PC-3 (cell line): ENCODE measurements at places on chromosomes 2 and 18. TPM values are rescaled to one million over a fixed set of nuclear protein-coding genes. Genes with fewer than 3 reads are reported as not detected.

GRCh38 chr2:30503695-30504052 lies 56.6 kb downstream of the LCLAT1 start:
- no peak for DNase-seq

Gene ANKRD62
- total RNA-seq: not detected in 2 replicates

- DNase-seq: peak; percentile 99
These were observed 9.8 kb downstream of the MALL start for GRCh38 chr2:110105608-110106467.

DNA sequence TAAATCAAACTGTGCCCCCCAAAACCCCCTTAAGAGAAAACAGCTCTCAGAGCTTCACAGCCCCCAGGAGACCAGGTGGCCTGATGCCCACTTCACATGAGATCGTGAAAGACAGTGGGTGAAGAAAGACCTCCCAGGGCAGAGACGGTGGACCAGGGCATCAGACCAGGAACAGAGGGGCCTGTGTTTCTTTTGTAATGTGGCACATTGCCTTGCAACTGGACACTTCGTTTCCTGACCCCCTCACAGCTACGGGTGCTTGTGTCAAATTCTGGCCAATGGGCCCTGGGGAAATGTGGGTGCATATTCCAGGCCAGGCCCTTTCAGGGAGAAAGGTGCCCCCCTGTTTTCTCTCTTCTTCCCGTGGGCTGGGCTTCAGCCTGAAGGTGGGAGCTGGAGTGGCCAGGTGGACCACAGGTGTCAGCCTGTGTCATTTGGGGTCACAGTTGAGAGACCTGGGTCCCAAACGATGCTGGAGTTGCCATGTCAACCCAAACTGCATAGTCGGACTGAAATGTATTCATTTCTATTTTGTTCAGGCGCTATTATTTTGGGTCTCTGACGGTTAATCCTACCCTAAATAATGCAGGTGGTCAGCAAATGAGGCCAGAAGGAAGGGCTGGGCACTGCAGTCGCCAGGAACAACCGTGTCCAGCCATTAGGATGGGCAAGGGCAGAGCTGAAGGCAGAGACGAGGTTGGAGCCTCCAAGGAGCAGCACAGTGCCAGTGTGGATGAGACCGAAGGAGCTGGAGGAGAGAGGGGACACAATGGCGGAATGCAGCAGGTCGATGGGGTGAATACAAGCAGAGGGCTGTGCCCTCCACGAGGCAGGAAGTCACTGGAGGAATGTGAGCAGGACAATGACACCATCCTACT lies 338.2 kb downstream of the EIPR1 start:
- no peak for DNase-seq

DNA sequence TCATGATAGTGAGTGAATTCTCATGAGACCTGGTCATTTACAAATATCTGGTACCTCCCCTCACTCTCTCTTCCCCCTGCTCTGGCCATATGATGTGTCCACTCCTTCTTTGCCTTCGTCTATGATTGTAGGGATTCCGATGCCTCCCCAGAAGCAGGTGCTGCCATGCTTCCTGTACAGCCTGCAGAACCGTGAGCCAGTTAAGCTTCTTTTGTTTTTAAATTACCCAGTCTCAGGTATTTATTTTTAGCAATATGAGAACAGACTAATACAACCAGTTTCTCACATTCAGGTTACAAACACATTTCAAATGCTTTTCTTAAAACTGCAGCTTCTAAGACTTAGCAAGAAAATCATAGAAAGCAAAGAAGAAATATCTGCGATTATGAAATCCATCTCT lies 321.2 kb upstream of the CDH7 start:
- DNase-seq: no peak

GRCh38 chr18:37634516-37634915 lies 68.9 kb upstream of the CELF4 start:
- DNase-seq: no peak

- peak; percentile 18 for DNase-seq
These were observed 505.8 kb upstream of the NRP2 start for GRCh38 chr2:205176546-205176945.

GRCh38 chr2:235964787-235965390 lies 203.3 kb downstream of the GBX2 start:
- DNase-seq: no peak

Gene CPS1
- total RNA-seq: 17.7 and 17.9 TPM in 2 replicates

- no peak for DNase-seq
These were observed 51.8 kb upstream of the TTN start for GRCh38 chr2:178858896-178859625.

Gene KCNIP3
- 13.3 and 19.1 TPM in 2 replicates for total RNA-seq

GRCh38 chr2:206936843-206937230 lies 2.5 kb upstream of the CPO start:
- no peak for DNase-seq

GRCh38 chr18:8609659-8610458 lies 622 bp downstream of the RAB12 start:
- DNase-seq: no peak

DNA sequence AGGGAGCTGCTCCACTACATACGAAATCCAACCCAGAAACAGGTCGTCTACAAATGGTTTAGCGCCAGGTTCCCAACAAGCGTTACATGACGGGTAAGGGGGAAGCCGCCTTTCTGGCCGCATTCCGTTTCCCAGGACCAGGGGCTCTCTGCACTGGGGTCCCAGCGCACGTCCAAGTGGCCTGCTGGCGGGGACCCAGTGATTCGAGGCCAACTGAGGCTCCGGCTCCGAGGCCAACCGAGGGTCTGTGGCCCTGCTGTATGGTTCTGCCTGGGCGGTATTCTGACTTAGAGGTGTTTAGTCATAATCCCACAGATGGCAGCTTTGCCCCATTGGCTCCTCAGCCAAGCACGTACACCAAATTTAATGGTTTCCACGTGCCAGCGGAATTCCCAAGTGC lies 127.2 kb downstream of the PKP4 start:
- no peak for DNase-seq

- no peak for DNase-seq
These were observed 28.4 kb upstream of the GNAL start for GRCh38 chr18:11660691-11661090.

Gene AQP4
- not detected in 2 replicates for total RNA-seq

- DNase-seq: no peak
These were observed 18.2 kb downstream of the PTPRM start for GRCh38 chr18:7585276-7585670.

Gene ELAC1
- 1.7 and 4.4 TPM in 2 replicates for total RNA-seq

DNA sequence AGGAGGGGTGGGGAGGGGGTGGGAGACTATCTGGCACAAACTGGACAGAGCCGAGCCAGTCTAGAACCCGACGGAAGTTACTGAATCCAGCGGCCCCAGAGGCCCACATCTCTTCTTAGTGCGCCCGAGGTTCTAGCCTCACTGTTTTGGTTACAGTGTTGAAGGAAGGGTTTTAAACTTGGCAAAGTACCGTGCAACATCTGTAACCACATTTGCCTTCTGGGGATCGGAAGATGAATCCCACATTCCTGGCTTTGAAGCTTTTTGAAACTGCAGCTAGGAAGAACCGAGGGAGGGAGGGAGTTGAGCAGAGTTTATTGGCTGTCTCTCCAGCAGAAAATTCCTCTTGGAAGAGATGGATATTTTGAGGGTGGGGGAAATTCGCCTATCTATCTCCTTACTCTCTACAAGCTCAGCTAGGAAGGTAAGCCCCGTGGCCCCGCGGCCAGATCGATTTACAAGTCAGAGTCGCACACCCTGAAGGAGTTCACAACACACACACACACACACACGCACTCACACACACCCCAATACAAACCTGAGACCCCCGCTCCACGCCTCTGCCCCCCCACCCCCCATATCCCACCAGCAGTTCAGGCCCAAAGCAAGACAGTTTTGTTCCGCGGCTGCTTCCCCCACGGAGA lies 1.0 kb downstream of the ACVR1 start:
- DNase-seq: peak; percentile 66

DNA sequence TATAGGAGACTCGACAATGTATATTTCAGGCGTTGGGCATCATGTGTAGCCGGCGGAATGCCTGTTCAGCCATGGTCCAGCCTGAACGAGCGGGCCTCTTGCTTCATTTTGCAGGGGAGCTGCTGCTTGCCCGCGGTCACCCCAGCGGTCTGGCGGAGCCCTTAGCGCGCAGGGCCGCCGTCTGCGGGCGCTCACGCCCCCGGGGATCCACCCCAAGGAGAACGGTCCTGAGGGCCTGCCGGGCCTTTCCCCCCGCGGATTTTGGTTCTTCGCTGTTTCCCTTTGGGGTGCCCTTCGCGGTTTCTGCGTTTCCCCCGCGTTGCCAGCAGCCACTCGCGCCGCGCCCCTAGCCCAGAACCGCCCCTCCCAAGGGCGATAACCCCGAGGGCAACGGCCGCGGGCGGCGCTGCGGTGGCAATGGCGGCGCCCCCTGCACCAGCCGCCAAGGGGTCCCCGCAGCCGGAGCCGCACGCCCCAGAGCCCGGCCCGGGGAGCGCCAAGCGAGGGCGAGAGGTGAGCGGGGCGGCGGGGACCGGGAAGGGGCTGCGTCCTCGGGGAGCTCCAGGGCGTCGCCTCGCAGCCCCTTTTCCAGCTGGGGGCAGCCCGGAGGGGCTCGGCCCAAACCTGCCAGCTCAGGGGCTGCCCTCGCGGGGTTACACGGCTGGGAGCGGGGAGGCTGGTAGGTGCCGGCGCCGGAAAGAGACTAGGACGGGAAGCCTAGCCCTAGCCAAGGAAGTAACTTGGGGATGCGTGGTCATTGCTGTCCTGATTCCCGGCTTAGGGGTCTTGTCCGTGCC lies at the start of gene MFSD2B:
TSS of gene MFSD2B (plus strand) at position 406 of the 797 bp plus-strand sequence. CDS start at position 418, 12 bp downstream.
- no peak for DNase-seq

Gene CD8B
- total RNA-seq: not detected in 2 replicates

Gene RAD51AP2
- total RNA-seq: not detected in 2 replicates

GRCh38 chr2:116737951-116738350 lies 1076.5 kb upstream of the DDX18 start:
- no peak for DNase-seq

Gene TRAPPC8
- total RNA-seq: 10.2 and 14.7 TPM in 2 replicates

Gene HOXD13
- total RNA-seq: 0.36 and 0.46 TPM in 2 replicates

DNA sequence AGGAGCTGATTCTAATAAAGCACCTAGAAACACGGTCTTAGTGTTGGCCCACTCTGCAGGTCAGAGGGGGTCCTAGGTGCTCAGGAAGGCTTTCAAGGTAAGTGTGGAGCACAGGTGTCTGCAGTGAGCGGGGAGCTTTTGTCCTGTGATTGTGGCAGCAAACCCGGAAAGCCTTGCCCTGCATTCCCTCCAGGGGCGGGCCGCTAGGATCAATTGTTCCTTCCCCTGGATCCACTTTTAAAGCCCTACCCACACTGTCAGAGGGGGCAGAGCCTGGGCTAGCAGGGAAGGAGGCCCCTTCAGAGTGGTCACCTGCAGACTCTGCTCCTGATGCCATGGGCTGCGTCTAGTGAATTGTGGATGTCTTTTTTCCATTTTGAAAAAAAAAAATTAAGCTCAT lies 176.0 kb downstream of the CTIF start:
- no peak for DNase-seq

GRCh38 chr2:151337643-151338042 lies 19.7 kb upstream of the TNFAIP6 start:
- peak; percentile 49 for DNase-seq

GRCh38 chr2:47031909-47032668 lies 116.5 kb upstream of the MCFD2 start:
- peak; percentile 10 for DNase-seq

DNA sequence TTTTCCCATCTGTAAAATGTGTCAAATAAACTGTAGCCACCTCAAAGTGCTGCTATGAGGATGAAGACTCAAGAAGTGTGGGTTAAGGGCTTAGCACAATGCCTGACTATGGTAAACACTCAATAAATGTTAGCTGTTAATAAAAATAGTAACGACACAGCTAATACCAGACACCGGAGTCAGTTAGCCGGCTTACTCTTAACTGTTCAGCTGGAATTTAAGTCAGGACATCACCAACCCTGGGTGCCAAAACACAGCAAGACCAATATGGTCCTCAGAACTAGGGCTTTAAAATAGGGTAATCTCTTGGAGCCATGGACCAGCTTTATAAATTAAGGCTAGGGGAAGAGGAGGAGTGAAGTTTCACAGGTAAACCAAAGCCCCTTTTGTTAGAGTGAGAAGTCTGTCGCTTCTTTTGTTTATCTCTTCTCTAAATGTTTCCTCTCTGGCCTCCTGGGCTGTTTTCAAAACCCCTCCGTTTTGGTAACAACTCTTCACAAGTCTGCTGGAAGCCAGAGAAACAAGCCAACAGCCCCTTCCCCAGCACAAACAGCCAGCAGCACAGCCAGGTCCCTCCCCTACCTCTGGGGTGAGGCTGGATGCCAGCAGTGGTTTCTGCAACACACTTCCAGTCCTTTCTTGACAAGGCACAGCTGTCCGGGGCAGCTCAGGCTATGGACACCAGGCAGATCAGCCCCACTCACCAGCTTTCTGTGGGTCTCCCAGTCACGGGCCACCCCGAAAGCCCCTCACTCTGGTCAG lies 13.8 kb upstream of the FZD7 start:
- DNase-seq: no peak

DNA sequence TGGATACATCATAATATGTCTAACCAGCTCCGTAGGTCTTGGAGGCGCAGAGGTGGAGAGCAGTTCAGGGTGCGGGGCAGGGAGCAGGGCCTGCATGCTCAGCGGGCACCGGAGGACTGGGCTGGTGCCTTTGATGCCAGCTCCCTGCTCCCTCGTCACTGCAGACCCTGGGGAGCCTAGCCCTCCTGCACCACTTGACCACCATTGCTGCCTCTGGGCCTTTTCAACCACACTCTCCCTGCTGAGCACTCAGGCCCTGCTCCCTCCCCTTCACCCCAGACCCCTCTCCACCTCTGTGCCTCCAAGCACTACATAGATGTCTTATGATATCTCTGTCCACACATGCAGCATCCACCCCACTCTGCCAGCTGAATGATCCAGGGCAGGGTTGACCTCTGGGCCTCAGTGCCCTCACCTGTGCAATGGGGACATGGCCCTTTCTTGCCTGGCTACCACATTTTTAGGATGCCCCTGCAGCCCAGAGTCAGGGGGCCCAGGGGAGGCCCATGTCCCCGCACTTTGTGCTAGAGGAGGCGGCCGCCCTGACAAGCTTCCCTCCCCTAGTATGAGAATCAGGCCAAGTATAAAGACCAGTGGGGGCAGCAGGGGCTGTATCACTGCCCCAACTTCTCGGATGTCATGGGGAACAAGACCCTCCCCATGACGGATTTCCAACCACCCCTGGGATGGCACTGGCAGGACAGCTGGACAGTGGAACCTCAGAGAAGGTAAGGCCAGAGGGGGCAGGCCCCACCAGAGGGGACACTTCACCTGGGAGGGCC lies 46.3 kb downstream of the FER1L5 start:
- no peak for DNase-seq

Gene STK16
- total RNA-seq: 13.8 and 16.3 TPM in 2 replicates

- no peak for DNase-seq
These were observed 56.5 kb upstream of the CDKL4 start for GRCh38 chr2:39300044-39300978.
